ENCODE measurements at places on chromosomes 16 and 17.
A peak's percentile ranks its signal among the peaks of the same experiment; 100 is the strongest.

- no peak for DNase-seq
Measured at GRCh38 chr16:56356276-56357240, 68.8 kb downstream of the AMFR start.

- DNase-seq: no peak
Measured at GRCh38 chr17:45977506-45977824, 21.6 kb upstream of the STH start.

DNA sequence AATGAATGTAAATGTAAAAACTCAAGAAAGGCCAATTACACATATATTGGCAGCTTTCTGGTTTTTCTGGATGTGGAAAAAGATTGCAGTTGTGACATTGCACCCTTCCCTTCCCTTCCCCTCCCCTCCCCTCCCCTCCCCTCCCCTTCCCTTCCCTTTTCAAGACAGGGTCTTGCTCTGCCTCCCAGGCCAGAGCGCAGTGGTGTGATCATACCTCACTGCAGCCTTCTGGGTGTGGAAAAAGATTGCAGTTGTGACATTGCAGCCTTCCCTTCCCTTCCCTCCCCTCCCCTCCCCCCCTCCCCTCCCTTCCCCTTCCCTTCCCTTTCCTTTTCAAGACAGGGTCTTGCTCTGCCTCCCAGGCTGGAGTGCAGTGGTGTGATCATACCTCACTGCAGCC lies 41.7 kb downstream of the PIK3R5 start:
- DNase-seq: no peak

GRCh38 chr16:77669057-77669456 lies 53.3 kb upstream of the NUDT7 start:
- no peak for DNase-seq

- peak; percentile 59 for DNase-seq
Measured at GRCh38 chr17:76841776-76842405, 26.3 kb upstream of the MGAT5B start.

- DNase-seq: peak; percentile 50
Measured at GRCh38 chr17:39634384-39634871, 2.5 kb upstream of the STARD3 start.

GRCh38 chr17:34858591-34859565 lies 102.4 kb downstream of the CCT6B start:
- DNase-seq: no peak

DNA sequence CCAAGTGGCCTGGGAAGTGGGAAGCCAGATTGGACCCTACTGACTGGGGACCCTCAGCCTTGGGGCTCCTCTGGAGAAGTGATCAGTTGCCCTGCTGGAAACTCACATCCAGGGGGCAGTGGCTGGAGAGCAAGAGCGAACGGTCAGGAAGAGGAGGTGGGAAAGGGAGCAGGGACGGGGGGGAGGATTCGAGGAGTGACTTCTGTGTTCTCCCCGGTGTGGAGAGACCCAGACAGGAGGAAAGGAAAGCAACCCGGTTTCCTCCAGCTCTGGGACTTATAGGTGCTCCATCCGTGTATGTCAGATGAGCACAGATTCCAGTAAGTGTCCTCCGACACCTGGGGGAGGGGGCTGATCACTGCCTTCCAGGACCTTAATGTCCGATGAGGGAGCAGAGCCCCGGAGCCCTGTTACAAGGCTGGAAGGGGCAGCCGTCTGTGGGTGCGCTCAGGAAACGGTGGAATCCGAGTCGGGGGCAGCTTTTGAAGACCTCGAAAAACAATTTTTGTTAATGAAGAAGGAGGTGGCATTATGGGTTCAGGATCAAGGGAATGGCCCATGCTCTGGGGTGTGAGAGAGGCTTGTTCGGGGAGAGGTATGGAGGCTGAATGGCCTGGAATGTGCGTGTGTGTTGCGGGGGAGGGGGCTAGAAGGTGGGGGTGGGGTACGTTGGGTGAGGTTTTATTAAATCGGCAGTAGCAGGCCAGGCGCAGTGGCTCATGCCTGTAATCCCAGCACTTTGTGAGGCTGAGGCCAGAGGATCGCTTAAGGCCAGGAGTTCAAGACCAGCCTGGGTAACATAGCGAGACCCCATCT lies 34.8 kb upstream of the NDRG4 start:
- no peak for DNase-seq

GRCh38 chr16:54240271-54241129 lies 46.1 kb downstream of the IRX3 start:
- no peak for DNase-seq

DNA sequence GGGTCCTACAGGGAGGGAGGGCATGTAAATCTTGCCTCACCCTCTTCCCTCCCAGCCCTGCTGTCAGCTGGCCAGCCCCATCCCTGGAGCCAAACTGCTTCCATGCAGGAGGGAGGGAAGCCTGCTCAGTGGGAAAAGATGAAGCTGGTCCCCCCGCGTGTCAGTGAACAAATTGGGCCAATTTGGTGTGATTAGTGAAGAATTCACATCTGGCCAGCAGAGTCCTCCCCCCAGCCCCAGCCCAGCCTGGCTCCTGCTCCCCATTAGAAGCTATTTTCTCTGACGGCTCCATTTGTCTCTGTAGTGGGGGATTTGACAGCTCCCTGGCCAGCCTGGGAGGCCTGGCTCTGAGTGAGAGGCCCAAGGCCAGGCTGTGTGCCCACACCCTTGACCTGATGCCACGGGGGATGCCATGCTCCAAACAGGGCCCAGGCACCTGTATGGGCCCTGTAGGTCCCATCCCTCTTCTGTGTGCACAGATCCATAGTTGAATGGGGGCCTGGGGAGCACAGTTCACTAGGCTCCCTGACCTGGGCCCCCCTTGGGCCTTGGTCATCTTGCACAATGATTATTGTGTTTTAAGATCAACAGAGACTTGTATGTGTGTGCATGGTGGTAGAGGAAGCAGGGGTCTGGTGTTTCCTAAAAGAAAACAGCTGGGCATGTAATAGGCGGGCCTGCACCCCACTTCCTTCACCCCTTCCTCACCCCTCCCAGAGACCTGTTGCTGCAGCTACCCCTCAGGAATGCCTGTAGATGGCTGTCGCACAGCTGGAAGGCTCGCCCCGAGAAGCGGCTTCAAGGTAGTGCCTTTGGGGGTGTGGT lies 50.7 kb upstream of the TAC4 start:
- no peak for DNase-seq

DNA sequence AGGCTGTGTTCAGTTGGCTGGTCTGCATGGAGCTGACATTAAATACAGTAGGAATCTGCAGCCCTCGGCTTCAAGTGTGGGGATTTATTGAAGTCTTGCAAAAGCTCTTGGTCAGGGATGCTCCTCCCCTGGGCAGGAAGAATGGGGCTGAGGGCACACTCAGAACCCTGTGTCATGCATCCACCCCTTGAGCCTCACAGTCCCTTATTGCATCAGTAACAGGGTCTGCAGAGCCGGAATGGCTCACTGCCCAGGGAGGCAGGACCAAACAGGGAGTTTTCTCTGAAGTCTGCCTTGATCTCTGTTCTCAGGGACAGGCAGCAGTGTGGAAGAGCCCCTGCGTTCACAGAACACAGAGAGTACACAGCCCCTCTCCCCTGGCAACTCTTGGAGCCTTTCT lies 216.8 kb downstream of the ENGASE start:
- no peak for DNase-seq

Data from NCI-H1436 (cell line).